ENCODE measurements at places on chromosomes 7 and 10.

- DNase-seq: peak; percentile 48
Measured at GRCh38 chr7:142445019-142445686, 187.3 kb upstream of the PRSS58 start.

- DNase-seq: no peak
Measured at GRCh38 chr10:131311402-131311660, 190 bp downstream of the TCERG1L start.

DNA sequence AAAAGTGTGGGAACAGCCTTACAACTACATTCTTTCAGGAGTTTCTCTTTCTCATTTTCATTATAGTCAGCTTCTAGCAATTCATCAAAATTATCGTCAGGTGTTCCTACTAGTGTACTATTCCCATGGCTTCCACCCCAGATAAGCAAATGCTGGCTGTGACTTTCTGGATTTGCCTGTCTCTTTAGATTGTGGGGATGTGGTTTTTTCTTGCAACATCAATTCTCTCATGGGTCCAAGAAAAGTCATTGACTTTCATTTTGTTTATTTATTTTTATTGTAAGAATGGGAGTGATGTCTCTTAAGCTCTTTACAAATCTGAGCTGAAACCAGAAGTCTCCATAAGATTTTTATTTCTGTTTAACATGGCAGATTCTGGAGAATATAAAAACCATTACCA is 349.7 kb upstream of the SEMA3C start:
- DNase-seq: no peak

GRCh38 chr10:112848228-112848627 is 101.8 kb upstream of the TCF7L2 start:
- DNase-seq: no peak

GRCh38 chr10:70586348-70586930 is 16.1 kb downstream of the PRF1 start:
- no peak for DNase-seq

DNA sequence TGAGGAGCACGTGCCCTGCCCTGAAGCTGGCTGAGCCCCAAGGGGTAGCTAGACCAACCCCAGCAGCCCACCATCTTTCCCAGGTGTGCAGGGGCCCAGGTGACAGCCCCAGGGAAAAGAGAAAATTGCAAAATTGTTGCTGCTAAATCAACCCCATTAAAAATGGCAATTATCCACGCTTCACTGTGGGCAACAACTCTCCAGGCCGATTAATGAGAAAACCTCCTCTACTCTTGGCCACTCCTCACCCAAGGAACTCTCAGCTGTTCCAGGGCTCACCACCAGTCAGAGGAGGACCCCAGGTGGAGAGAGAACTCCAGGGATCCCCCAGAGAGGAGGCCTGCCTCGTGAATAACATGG is 516.1 kb upstream of the MGMT start:
- DNase-seq: no peak

- DNase-seq: no peak
Measured at GRCh38 chr10:71694039-71694501, 25.5 kb downstream of the C10orf105 start.

DNA sequence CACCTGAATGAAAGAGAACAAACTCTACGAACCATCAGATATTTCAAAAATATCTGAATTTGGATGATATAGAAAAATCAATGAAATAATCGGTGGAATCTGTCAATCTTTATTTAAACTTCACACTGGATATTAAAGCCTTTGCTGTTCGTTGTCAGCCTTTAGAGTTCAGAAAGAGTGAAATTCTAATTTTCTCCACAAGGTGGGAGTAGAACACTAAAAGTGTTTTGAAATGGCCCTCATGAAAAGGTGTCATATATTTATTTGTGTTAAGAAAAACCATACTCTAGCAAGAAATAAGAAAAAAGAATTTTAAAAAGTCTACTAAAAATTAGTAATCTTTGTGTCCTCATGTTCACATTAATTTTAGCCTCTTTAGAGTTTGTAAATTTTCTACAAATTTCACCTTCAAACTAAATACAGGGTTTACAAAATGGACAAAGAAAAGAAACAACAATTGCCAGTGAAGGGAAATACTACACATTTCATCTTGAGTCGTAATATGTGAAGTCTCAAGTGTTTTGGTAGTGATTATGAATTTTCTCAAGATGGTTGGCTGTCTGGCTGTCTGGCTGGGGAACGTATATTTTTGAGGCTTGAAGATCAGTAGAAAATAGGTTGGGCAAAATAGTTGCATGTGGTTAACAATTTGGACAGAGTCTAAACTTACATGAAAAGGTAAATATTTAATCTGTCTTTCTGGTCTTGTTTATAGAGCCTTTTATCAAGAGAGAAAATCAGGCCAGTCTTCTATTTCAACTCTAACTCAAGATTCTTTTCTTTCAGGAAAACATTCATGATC is 43.7 kb downstream of the DNAJB9 start:
- DNase-seq: no peak

- no peak for DNase-seq
Measured at GRCh38 chr10:72561745-72562166, 64.1 kb downstream of the MICU1 start.

GRCh38 chr10:75496191-75496567 is 64.8 kb downstream of the LRMDA start:
- no peak for DNase-seq

GRCh38 chr10:6068422-6068821 is 6.3 kb upstream of the IL2RA start:
- peak; percentile 56 for DNase-seq

DNA sequence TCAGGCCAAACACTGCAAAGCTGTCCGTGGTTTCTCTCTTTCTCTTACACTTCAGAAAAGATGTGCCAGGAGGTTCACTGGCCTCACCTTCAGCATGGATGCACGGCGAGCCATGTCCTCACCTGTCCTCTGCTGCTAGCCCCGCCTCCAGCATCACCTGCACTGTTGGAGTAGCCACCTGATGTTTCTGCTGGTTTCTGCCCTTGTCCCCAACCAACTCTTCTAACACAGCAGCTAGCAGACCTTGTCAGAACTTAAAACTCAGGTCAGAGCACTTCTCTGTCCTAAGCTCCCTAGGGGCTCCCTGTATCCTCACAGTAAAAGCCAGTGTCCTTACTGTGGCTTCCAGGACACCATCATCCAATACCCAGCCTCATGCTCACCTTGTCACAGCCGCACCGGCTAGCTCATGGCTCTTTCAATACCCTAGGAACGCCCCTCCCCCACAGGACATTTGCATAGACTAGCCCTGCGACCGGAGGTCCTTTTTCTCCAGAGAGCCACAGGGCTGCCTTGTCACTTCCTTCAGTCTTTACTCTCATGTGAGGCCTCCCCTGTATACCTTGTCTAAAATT is 15.2 kb downstream of the PALD1 start:
- DNase-seq: peak; percentile 33

GRCh38 chr7:27740449-27741086 is 606 bp downstream of the TAX1BP1 start:
- DNase-seq: peak; percentile 87

GRCh38 chr10:108204528-108205305 is 1040.2 kb upstream of the SORCS1 start:
- DNase-seq: no peak

- no peak for DNase-seq
Measured at GRCh38 chr10:128664729-128665128, 538.5 kb upstream of the MKI67 start.

DNA sequence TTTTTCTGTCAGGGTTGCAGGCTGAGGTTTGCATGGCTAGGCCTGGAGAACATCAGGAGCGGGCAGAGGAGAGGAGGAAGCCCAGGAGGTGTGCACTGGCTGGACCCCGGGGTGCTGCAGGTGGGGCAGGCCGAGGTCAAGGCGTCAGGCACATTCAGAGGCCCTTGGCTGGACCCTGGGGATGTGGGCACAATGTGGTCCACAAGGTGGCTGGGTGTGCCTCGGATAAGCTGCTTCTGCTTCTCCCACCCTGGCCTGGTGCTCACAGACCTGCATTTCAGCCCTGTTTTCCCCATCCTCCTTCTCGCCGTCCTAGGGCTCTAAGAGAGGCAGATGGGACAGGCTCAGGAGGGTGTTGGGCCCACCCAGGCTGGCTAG is 108.2 kb downstream of the ADCY1 start:
- no peak for DNase-seq

DNA sequence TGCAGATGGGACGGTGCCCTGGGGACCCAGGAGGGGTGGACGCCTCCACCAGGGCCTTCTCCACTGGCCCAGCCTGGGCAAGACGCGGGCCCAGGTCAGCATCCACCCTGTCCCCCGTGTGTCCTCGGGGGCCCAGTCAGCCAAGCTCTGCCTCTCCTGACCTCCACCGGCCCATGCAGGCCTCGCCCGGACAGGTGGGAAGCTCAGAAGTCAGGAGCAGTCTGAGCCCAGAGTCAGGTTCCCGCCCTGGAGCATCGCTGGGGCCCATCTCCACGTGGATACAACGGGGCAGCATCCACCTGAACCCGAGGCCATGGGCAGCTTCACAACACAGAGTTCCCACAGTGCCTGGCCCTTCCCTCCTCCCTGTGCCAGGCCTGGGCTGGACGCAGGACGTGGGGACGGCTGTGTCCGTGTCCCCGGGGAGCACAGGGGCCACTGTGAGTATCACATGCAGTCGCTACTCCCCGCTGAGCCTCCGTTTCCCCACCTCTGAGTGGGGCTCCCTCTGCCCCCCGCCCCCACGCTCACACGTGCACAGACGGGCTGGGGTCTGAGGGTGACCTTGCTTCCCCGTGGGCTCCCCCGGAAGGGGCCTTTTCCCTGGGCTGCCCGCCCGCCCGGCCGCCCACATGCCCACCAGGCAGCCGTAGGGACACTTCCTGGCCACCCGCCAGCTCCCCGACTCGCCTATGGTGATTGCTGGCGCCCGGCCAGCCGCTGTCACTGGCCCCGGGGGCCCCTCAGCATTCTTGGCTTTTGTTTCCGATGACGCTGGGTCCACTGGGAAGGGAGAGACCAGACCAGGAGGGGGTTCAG is 64.3 kb downstream of the PDGFA start:
- DNase-seq: no peak

DNA sequence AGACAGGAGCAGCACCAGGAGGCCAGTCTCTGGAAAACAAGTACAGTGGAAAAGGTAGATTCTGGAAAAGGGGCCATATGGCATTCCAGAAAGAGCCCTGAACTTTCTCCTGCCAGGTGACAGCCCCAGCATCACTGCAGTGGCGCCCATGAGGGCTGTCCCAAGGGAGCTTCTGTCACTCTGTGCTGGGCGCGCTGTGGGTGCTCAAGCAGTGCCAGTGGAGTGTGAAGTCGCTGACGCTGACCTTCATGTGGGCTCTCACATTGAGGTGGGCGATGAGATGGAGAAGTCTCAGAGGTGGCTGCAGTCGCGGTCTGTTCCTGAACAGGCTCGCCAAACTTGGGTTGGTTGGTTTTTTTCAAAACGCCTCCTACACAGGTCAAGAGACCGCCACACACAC is 38.2 kb downstream of the FKBP6 start:
- no peak for DNase-seq

GRCh38 chr10:101040061-101040460 is 9.0 kb downstream of the SFXN3 start:
- DNase-seq: no peak

DNA sequence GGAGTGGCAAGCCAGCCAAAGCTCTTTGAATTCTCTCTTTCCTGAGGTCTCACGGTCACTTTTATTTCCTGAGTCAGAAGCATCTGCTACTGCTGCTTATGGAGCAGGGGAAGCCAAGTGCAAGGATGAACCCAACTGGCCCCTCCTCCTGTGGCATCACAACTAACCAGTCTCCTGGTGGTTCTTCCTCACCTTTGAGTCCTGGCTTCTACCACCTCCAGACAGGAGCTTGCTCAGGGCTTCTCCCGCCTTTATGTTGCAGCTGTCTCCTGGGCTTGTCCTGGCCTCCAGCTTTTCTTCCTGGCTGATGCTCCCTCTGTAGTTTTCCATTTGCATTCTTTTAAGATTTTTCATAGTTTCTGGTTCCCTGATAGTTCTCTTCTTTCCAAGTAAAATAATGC is 349.7 kb upstream of the NRP1 start:
- DNase-seq: no peak

DNA sequence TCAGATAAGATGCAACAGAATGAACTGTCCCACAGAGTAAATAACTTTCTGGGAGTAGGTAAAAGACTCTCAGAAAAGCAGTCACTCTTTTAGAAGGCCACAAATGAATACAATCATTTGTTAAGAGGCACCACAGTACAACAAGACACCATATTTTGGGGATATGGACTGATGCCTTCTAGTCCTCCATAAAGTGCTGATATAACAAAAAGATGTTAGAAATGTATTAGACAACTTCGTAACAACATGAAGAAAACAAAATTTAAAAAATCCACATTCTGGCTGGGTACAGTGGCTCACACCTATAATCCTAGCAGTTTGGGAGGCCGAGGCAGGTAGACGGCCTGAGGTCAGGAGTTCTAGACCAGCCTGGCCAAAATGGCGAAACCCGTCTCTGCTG is 111.3 kb downstream of the HIPK2 start:
- no peak for DNase-seq

DNA sequence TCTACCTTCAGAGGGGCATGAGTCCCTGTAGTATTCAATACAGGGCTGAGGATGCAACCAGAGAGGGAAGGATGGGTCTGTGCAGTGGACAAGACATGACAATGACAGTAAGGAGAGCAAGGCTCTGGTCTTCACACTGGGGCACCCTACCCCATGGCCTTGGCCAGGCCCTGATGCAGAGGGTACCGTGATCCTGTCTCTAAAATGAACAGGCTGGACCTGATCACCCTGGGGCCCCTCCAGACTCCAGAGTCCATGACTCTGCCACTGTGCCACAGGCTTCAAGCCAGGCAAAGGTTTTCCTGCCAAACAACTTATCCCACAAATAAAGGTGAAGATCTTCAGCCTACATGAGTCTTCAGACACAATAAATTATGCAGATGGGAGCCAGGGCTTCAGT is 4.9 kb downstream of the MAT1A start:
- no peak for DNase-seq

DNA sequence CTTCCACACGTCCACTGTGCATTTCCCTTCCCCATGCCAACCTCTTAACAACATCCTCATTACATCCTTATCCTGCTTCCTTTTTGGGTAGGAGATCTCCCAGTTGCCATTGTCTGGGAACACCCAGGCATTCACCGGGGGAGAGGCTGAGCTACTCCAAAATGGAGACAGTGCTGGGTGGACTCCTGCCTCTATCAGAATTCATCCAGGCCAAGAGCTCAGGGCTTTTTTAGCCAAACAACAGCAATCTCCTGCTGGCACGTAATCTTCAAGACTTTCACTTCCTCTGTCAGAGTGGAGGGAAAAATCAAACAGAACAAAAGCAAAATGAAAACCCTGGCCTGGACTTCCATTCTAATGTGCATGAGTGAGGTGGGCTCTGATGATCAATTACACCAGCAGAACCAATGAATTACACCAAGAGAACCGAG is 245.0 kb downstream of the PRPF18 start:
- no peak for DNase-seq

GRCh38 chr10:80268938-80269588 is 20.4 kb downstream of the MAT1A start:
- no peak for DNase-seq

DNA sequence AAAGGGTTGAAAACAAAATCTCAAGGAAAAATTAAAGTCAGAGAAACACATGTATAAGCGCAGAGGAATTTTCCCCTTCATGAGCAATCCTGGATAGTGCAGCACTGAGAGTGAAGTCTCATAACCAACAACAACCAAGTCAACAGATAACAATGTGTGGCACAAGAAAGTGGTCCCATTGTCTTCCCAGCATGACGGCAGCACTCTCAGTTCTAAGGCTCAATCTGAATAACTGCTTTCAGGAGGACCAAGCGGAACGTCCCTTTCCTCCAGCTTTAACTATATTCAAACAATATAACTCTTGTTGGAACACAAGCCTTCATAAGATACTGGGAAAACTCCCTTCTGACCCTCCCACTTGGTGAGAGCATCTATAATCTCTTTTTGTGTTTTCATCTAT is 137.9 kb downstream of the RAPGEF5 start:
- no peak for DNase-seq

Data from stimulated activated naive CD8-positive, alpha-beta T cell treated with anti-CD3 and anti-CD28 coated beads, Interleukin-15, Interleukin-2, amounts not matched to agents 100 U/mL and 50 U/mL, for 24 hours (primary cell).